T-helper 1 cell treated with Interleukin-12 subunit alpha and Interleukin-12 subunit beta and Interleukin-4 antibody, amounts not matched to agents 30 ng/mL and 1 ng/mL, for 36 hours (primary cell): ENCODE measurements at places on chromosomes 13 and 19. TPM values are rescaled to one million over a fixed set of nuclear protein-coding genes. Genes with fewer than 3 reads are reported as not detected.

The CXCL17 gene
- total RNA-seq: not detected in 2 replicates

The SCEL gene
- not detected in 2 replicates for total RNA-seq

The LGALS14 gene
- total RNA-seq: 0.27 and 0.37 TPM in 2 replicates

The CPAMD8 gene
- 0.22 and 0.44 TPM in 2 replicates for total RNA-seq

The ELSPBP1 gene
- not detected in 2 replicates for total RNA-seq

The PDCD5 gene
- 89.5 and 96.8 TPM in 2 replicates for total RNA-seq

The PEG3 gene
- total RNA-seq: not detected in 2 replicates

The CACNG7 gene
- total RNA-seq: not detected in 2 replicates

The ANKRD24 gene
- total RNA-seq: 0.63 and 0.69 TPM in 2 replicates

The MCOLN1 gene
- 15.8 and 18.4 TPM in 2 replicates for total RNA-seq

The GPC6 gene
- not detected in 2 replicates for total RNA-seq

The MBNL2 gene
- 12.4 and 14.4 TPM in 2 replicates for total RNA-seq

The CGB2 gene
- total RNA-seq: not detected in 2 replicates

The IGSF23 gene
- total RNA-seq: not detected in 2 replicates

The NLRP9 gene
- not detected in 2 replicates for total RNA-seq

The SULT2B1 gene
- 0.29 and 0.32 TPM in 2 replicates for total RNA-seq

The CALR3 gene
- 0.15 TPM in 1 of 2 replicates, not detected in the other for total RNA-seq

The CGB8 gene
- not detected in 2 replicates for total RNA-seq

The ZNF382 gene
- total RNA-seq: 12.6 and 14.3 TPM in 2 replicates

The FLT1 gene
- total RNA-seq: 3.4 and 3.9 TPM in 2 replicates

The MIDN gene
- total RNA-seq: 106 and 107 TPM in 2 replicates

The SYNGR4 gene
- total RNA-seq: not detected in 2 replicates

The MAMSTR gene
- 1.4 and 1.6 TPM in 2 replicates for total RNA-seq

The PDX1 gene
- total RNA-seq: not detected in 2 replicates

The PRR22 gene
- total RNA-seq: 5.0 and 5.3 TPM in 2 replicates

The GJA3 gene
- 0.05 TPM in 1 of 2 replicates, not detected in the other for total RNA-seq

The KBTBD7 gene
- 10.1 and 10.7 TPM in 2 replicates for total RNA-seq

The POSTN gene
- not detected in 2 replicates for total RNA-seq

The C19orf67 gene
- total RNA-seq: 0.32 and 0.34 TPM in 2 replicates

The NLRP7 gene
- total RNA-seq: 0.12 and 0.20 TPM in 2 replicates

The BRCA2 gene
- total RNA-seq: 15.3 and 18.4 TPM in 2 replicates

The MRPS31 gene
- total RNA-seq: 34.0 and 34.7 TPM in 2 replicates
